ENCODE measurements at places on chromosomes 2 and 18.
A peak's percentile ranks its signal among the peaks of the same experiment; 100 is the strongest.

GRCh38 chr2:122300758-122301157 lies 545.3 kb downstream of the TSN start:
- DNase-seq = no peak

GRCh38 chr18:35190948-35191697 lies 49.7 kb upstream of the ZNF397 start:
- no peak for DNase-seq

GRCh38 chr2:63980794-63981193 lies 38.4 kb downstream of the VPS54 start:
- no peak for DNase-seq

- no peak for DNase-seq
Measured at GRCh38 chr18:1627494-1627893, 722.8 kb downstream of the ADCYAP1 start.

GRCh38 chr2:74391209-74391579 lies 11.1 kb upstream of the DCTN1 start:
- no peak for DNase-seq

DNA sequence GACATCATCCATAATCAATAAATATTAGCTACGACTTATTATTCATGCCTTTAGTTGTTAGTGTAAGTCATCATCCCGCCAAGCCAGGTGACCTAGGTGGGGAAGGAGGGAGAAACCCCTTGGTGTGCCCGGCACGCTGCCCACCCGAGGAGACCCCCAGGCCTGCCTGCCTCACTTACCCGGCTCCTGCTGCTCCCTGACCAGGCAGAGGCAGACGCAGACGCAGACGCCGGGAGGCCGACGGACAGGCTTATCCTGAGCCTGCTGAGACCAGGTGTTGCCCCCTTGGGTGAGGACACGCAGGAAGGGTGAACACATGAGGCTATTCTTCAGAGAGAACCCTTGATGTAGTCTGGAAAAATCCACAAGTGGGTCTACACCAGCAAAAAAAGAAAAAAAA lies 401.8 kb downstream of the GALR1 start:
- no peak for DNase-seq

- no peak for DNase-seq
Measured at GRCh38 chr2:19359456-19359855, 1.0 kb upstream of the OSR1 start.

DNA sequence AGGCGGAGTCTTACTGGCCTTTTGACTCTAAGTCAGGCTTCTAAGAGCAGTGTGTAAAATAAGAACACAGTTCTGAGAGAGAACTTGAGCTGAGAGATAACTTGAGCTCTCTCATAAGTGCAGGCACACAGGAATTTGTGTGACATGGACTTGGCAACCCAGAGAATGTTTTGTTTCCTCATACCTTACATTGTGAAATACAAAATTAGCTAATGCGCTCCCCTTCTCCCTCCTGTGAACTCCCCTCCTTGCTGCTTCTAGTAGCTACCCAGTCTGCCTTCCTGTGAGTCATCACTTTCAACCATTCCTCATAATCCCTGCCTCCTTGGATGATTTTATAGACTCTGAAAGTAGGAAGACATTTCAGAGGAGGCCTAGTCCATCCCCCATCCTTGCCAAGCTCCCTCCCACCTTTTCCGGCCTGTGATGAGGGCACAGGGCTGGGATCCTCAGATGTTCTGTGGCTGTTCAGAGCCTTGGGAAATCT lies 22.6 kb downstream of the FER1L5 start:
- peak; percentile 93 for DNase-seq

DNA sequence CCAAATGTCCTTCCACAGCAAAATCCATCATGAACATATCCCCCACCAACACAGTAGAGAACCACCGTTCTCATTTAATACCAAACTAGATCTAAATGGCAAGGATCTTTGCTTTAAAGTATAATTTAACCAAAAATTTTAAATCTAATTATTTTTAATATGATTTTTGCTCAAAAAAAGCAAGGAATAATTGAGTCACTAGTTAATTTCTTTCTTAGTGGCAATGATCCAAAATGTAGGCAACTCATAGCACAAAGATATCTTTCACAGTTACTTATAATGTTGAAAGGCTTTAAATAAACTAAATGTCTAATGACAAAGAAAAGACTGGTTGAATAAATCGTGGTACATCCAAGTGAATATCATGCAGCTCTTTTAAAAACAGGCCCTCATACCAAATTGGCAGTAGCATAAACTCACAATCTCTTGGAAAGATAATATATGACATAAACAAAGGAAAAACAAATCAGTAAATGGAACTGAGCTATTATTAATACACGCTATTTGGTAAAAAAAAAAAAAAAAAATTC lies 20.3 kb downstream of the PTPN2 start:
- DNase-seq = peak; percentile 16

DNA sequence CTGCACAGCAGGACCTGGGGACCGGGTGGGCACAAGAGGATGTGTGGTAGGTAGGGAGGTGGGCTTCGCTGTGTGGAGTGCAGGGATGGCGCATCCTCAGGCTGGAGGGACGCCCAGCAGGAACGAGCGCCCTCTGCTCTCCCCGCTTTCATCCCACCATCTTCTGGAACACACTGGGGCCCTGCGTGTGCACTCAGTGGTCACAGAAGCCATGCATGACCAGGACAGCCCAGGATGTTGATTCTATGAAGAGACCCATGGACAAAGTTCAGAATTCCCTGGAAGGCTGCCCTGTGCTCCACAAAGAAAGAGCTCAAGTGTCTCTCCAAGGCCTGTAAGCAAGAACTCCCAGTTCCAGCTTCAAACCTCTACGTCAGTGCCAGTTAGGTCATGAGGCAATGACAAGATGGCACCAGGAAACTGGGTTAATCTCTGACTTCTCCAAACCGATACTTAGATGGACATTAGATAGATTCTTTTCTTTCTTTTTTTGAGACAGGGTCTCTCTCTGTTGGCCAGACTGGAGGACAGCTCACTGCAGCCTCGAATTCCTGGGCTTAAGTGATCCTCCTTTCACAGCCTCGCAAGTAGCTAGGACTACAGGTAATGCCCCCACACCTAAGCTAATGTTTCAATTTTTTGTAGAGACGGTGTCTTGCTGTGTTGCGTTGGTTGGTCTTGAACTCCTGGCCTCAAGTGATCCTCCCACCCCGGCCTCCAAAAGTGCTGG lies 3.4 kb downstream of the SLC66A2 start:
- no peak for DNase-seq

All from suppressor macrophage treated with lipopolysaccharide for 1 hour (primary cell).